AG09319 (cell line): ENCODE measurements at places on chromosomes 7 and 10.

DNA sequence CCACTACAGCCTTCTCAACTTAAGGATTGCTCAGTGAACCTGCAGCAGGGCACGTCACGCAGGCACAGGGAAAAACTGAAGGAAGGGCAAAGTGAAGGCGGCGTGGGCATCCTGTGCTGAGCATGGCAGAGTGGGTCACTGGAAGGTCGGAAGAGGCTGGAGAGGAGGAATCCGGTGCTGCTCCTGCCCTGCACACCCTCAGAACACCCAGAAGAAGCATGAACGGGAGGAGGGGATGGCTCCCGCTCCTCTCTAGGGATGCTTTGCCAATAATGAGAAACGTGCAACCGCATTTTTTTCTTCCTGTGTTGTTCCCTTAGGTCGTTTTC, 175.1 kb downstream of the TNS3 start:
- DNase-seq: no peak

DNA sequence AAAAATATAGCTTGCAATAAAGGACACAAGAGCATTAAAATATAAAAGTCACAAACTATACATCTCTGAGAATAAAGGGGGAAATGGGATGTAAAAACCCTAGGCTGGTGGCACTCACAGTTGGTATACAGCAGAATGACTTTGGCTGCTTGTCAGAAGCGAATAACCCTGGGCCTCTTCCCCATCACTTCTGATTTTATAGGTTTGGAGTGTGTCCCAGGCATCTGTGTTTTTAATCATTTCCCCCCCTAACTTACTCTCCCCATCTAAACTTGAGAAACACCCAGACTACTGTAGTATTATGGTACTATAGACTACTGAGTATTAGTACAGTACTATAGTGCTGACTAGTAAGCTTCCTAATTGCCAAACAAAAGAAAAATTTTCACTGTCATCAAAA, 1.8 kb upstream of the RPA3 start:
- DNase-seq: no peak

GRCh38 chr7:122316467-122317388, 12.2 kb upstream of the FEZF1 start:
- DNase-seq: no peak

DNA sequence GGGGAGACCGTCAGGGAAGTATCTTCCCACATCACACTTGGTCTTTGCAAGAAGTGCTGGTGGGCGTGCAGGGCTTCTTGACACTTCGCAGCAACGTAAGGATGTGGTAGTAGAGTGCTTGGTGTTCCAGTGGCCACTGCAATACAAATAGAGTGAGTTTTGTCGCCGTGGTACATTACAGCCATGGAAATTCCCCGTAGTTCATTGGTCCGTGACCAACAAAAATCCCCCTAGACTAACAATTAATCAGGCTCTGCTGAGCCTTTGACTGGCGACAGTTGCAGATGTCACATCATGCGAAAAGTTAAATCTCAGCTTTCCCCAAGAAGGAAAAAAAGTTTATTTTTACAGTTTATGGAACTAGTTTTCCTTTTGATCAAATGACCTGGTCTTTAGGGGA, 134.7 kb downstream of the MGMT start:
- DNase-seq: no peak

GRCh38 chr10:11825796-11826414, 2.7 kb downstream of the PROSER2 start:
- no peak for DNase-seq

GRCh38 chr7:148852272-148852671, 31.8 kb downstream of the EZH2 start:
- DNase-seq: no peak

DNA sequence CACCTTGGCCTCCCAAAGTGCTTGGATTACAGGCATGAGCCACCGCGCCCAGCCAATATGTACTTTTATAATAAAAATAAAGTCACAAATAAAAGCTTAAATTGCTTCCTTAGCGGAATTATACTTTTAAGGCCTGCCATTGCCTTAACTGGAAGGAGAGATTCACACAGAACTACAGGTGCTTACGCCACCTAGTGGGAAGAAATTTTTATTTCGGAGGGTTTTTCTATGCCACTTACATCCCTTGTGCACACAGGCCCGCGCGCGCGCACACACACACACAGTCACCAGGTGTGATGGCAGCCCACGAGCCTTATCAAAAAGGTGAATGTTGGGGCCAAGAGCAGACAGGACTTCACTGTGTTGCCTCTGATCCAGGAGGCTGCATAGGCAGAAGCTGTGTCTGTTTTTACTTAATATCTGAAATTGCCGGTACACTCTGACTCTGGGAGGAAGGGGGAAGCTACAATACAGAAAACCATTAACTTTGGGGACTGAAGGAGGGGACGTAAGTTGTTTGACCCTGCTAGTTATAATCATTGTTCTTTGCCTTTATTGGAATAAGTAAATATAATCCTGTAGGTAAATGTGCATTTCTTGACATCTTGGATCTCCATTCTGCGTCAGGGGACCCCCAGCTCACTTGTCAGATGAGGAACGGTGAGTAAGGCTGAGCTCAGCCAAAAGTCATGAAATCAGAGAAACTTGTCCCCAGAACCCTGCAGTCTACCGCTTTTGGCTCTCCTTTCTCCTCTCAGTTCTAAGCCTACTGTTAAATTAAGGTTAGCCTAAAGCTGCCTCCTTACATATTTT, 87.1 kb downstream of the SLC16A9 start:
- DNase-seq: peak; percentile 5

DNA sequence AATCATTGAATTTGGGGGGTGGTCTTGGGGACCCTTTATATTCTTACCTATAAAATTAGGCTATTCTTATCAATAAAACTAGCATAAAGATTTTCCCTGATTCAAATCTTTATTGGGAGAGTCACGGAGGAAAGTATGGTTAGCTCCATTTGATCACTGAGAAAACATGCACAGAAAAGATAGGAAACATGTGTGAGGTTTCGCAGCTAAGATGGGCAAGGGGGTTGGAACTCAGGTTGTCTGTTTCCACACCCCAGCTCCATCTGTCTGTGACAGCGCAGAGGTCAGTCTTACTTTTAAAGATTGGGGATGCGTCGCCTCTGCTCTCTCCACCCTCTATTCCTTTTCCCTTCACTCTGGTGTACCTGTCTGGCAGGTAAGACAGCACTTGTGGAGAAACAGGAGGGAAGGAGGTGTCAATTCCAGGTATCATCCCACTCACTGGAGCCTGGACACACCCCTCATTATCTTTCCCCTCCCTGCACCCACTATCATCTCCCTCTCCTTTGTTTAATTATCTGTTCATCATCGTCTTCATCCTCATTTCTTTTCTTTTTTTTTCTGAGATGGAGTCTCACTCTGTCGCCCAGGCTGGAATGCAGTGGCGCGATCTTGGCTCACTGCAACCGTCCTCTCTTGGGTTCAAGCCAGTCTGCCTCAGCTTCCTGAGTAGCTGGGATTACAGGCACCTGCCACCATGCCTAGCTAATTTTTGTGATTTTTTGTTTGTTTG, 2.4 kb upstream of the DENND10 start:
- no peak for DNase-seq

DNA sequence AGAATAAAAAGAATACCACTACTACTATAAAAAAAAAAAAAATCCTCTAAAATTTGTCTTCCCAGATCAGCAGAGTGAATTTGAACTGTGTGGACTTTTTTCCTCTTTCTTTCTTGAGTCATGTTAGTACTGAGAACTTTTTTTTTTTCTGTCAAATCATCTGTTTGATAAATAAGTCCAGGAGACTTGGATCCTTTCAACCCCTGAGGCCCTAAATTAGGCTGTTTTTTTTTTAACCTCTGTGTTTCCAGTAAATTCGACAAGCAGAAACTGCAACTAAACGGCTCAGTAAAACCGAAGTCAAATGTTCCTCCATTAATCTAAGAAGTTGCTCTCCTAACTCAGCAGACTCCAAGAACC, 2.7 kb downstream of the MAP3K8 start:
- no peak for DNase-seq

DNA sequence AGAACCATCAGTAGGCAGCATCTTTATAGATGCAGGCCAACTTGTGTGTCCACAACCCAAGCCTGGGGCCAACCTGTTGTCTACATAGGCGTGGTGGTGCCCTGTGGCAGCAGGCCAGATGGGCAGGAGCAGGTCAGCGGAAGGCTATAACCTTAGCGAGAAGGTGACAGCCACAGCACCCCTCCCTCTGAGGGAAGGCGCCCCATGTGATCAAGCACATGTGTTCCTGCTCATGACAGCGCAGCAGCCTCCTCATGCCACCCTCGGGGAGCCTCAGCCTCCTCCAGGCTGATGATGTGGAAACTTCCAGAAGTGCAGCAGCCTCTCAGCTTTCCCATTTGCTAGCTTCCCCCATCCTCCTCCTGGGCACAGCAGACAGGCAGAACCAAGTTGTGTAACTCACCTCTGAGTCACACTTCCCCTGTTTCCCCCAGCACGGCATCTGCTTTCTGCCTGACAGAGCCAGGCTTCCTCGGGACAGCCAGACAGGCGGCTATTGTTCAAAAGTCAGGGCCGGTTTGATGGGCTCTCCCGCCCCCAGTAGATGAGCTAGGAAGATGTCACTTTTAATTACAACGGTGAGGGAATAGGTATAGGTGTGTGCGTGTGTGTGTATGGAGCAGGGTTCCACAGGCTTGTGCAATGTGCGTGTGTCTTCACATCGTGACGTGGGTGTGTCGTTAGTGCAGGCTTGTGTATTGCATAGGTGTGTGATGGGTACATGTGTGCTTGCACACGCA, 312.0 kb upstream of the ZMIZ1 start:
- peak; percentile 90 for DNase-seq

DNA sequence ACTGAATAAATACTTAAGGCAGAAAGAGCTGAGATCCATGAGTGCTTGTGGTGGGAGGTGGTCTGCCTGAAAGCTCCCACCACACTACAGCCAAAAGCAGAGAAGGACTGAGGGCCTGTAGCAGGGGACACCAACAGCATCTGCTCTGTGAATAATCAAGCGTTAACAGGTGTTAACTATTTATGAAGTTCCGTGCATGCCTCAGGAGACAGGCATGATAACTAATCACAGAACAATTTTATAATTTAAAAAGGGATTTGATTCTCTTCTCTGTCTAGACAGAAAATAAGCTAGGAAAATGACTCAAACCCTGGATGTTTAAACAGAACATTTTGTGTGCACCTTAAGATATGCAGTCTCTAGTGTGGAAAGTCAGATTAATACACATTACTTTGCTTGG, 61.5 kb upstream of the GHITM start:
- DNase-seq: no peak

GRCh38 chr10:33772370-33773252, 438.1 kb upstream of the NRP1 start:
- no peak for DNase-seq

DNA sequence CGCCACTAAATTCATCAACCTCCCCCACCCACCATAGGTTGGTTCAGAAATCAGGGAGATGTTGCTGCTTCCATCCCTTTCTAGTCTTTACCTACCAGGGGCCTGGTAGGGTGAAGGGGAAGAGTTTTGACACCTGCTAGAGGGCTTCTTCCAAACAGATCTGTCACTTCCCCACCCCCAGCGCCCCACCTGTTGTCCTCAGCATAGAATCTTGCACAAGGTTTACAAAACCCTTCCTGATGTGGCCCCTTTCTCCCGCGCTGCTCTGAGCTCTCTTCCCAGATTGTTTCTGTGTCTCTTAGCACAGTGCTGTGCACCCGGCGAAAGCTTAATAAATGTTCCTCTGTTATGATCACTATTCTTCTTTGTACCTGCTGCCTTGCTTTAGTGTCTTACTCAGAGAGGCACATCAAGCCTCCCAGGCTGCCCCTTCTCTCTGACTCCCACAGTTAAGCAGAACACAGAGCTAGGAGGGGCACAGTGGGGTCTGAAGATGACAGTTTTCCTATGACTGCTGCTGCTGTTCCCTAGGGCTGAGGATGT, 11.2 kb upstream of the C10orf95 start:
- DNase-seq: no peak
